ENCODE measurements at places on chromosomes 1 and 21. TPM values are rescaled to one million over a fixed set of nuclear protein-coding genes. Genes with fewer than 3 reads are reported as not detected.

The TMEM61 gene
- not detected for polyA plus RNA-seq

The SAMD11 gene
- polyA plus RNA-seq = 2.1 TPM

The KLHDC8A gene
- polyA plus RNA-seq = 0.03 TPM

The C8A gene
- not detected for polyA plus RNA-seq

The RRP15 gene
- 2.8 TPM for polyA plus RNA-seq

The RIPPLY3 gene
- polyA plus RNA-seq = 0.03 TPM

The GSTM5 gene
- polyA plus RNA-seq = not detected

The TSPEAR gene
- 0.03 TPM for polyA plus RNA-seq

The KCNJ10 gene
- not detected for polyA plus RNA-seq

The RSRP1 gene
- polyA plus RNA-seq = 191 TPM

The DPT gene
- 0.32 TPM for polyA plus RNA-seq

The CELA3A gene
- not detected for polyA plus RNA-seq

The REN gene
- polyA plus RNA-seq = not detected

Measured in SK-N-SH (cell line).